ENCODE measurements at places on chromosomes 3 and 15. TPM values are rescaled to one million over a fixed set of nuclear protein-coding genes. Genes with fewer than 3 reads are reported as not detected.

- H3K4me1 ChIP-seq = peaks cover 40% of the 10 kb centered on the region
- H3K27me3 ChIP-seq = no peaks in the 10 kb centered on the region
- peak within 1 kb of the TSS; percentile 92 for H3K27ac ChIP-seq
- DNase-seq = peak; percentile 83
- peak within 1 kb of the TSS; percentile 92 for H3K4me3 ChIP-seq
Measured at GRCh38 chr3:179322286-179323196, at the start of gene ZNF639. Gene ZNF639, plus strand, starts transcription at chr3:179323031. Its CDS starts 5,263 bp downstream, at chr3:179328294.

- peaks cover 30% of the 10 kb centered on the region for H3K27me3 ChIP-seq
- no peak for DNase-seq
- H3K27ac ChIP-seq = no peak overlapping the region
- peaks cover 26% of the 10 kb centered on the region for H3K4me1 ChIP-seq
- H3K4me3 ChIP-seq = peak overlapping the region; percentile 94
- no peaks in the 10 kb centered on the region for H3K36me3 ChIP-seq
Measured at GRCh38 chr15:80697075-80697685, 2.1 kb downstream of the ABHD17C start.

Gene LIPH
- not detected for total RNA-seq

Gene MESP2
- not detected for total RNA-seq

DNA sequence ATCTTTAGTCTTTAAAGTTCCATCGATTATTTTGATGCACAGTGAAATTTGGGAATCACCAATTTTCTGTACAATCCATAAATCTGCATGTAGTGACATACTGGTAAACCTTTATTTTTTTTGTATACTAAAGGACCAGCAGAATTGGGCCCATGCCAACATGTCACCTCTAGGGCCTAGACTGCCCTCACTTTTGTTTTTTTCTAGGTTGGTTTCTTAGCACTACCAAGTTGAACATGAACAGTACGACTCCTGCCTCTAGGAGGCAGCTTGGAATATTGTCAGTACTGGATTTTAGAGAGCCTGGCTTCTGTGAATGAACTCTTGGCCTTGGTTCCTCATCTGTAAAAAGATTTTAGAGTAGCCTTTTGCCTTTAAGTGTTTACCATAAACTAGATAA lies 32.3 kb downstream of the NKIRAS1 start:
- H3K27me3 ChIP-seq = no peaks in the 10 kb centered on the region
- H3K4me3 ChIP-seq = no peak overlapping the region
- peaks cover 32% of the 10 kb centered on the region for H3K4me1 ChIP-seq
- peak overlapping the region; percentile 77 for H3K27ac ChIP-seq
- H3K36me3 ChIP-seq = peaks cover 15% of the 10 kb centered on the region

Gene TMEM44
- 4.6 TPM for total RNA-seq

Gene TNFAIP8L3
- not detected for total RNA-seq

DNA sequence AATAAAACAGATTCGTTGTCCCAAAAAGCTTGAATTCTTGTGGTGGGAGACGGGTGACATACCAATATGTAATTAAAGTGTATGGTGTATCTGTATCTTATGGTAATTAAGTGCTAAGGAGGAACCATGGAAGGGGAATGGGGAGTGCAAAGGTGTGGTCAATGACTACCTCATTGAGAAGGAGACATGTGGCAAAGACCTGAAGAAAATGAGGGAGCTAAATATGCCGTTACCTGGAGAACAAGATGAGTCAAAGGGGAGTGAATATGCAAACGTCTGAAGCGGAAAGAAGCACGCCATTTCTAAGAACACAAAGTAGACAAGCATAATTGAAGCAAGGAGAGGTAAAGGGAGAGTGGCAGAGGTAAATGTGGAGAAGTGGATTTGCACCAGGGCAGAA lies 115.7 kb downstream of the SI start:
- H3K36me3 ChIP-seq = no peaks in the 10 kb centered on the region
- no peak overlapping the region for H3K27ac ChIP-seq

GRCh38 chr3:43632269-43632733 lies 10.5 kb upstream of the ANO10 start:
- H3K27me3 ChIP-seq = peaks cover 18% of the 10 kb centered on the region
- H3K4me3 ChIP-seq = no peak overlapping the region
- H3K4me1 ChIP-seq = no peaks in the 10 kb centered on the region
- DNase-seq = no peak
- no peaks in the 10 kb centered on the region for H3K36me3 ChIP-seq
- H3K27ac ChIP-seq = no peak overlapping the region

DNA sequence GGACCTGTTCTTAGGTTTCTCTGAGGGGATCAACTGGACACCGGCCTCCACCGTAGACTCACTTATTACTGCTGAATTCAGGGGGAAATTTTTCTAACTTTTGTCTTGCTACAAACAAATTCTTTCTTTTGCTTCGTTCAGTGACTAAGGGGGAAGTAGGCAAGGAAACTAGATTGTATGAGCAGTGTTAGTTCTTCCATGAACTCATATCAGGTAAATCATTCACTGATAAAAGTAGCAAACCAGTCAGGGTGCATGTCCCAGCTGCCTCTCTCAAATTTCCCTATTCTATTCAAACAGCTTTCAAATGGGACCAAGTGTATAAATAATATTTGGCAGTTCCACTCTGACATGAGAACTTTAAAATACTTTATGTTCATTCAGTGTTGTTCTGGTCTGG lies 7.3 kb upstream of the CCDC13 start:
- H3K36me3 ChIP-seq = peaks cover 22% of the 10 kb centered on the region
- no peak overlapping the region for H3K4me3 ChIP-seq
- no peaks in the 10 kb centered on the region for H3K4me1 ChIP-seq
- H3K27ac ChIP-seq = no peak overlapping the region
- DNase-seq = no peak

Gene SPATA12
- total RNA-seq = not detected

- no peak overlapping the region for H3K27ac ChIP-seq
- no peaks in the 10 kb centered on the region for H3K27me3 ChIP-seq
- H3K4me3 ChIP-seq = no peak overlapping the region
- no peaks in the 10 kb centered on the region for H3K4me1 ChIP-seq
- H3K36me3 ChIP-seq = no peaks in the 10 kb centered on the region
Measured at GRCh38 chr15:41309226-41309905, 23.0 kb downstream of the OIP5 start.

DNA sequence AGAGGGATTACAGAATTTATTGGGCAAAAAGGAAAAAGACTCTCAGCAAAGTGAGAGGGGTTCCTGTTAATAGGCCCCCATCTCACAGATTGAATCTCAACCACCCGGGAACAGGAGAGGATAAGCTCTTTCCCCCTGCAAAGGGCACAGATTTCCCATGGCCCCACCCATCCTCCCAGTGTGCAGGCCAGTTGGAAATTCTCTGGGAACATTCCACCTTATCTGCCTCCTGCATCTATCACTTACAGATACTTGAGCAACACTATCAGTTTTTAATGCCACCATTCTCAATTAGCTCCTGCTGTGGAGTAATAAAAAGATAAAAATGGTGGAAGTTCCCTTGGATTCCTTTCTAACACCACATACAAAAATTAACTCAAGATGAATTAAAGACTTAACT lies 350.0 kb upstream of the BCHE start:
- no peak overlapping the region for H3K27ac ChIP-seq
- H3K27me3 ChIP-seq = no peaks in the 10 kb centered on the region
- H3K4me3 ChIP-seq = no peak overlapping the region
- DNase-seq = no peak
- H3K4me1 ChIP-seq = no peaks in the 10 kb centered on the region
- H3K36me3 ChIP-seq = no peaks in the 10 kb centered on the region

DNA sequence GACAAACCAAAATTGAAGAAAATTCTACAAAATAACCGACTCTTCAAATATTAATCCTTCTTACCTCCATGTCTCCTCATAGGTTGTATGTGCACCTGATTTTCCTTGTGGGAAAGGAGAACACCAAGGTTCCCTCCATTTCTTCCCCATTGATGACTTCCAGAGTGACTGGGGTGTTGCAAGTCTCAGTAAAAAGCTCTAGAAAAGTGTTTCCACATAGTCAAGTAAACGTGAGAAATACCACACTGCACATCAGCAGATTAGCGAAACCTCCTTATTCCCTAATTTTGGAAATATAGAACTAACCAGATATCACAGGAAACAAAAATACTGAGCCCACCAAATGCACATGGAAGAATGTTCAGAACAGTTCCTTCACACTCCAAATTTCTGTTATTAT lies 4.9 kb upstream of the RPN1 start:
- H3K27me3 ChIP-seq = no peaks in the 10 kb centered on the region
- peak overlapping the region; percentile 55 for H3K4me3 ChIP-seq
- H3K27ac ChIP-seq = peak overlapping the region; percentile 48
- no peak for DNase-seq

DNA sequence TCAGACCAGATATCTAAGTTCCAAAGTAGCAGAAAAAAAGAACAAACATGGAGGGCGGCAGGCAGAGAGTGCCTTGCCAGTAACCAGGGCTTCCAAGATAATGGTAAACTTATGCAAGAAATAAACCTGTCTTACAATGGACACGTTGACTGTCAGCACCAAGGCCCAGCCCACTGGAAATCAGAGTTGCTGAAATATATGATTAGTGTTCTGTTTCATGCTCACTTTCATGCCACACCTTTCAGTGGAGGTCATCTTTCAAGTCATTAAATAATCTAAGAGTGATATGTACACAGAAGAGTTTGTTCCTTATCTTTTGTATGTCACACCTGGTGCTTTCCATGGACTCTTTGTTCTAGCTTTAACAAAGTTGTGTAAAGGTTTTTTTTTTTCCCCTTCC lies 358.1 kb downstream of the MECOM start:
- H3K4me1 ChIP-seq = no peaks in the 10 kb centered on the region
- no peak for DNase-seq
- H3K27ac ChIP-seq = no peak overlapping the region
- peaks cover 2% of the 10 kb centered on the region for H3K27me3 ChIP-seq
- no peaks in the 10 kb centered on the region for H3K36me3 ChIP-seq
- no peak overlapping the region for H3K4me3 ChIP-seq

DNA sequence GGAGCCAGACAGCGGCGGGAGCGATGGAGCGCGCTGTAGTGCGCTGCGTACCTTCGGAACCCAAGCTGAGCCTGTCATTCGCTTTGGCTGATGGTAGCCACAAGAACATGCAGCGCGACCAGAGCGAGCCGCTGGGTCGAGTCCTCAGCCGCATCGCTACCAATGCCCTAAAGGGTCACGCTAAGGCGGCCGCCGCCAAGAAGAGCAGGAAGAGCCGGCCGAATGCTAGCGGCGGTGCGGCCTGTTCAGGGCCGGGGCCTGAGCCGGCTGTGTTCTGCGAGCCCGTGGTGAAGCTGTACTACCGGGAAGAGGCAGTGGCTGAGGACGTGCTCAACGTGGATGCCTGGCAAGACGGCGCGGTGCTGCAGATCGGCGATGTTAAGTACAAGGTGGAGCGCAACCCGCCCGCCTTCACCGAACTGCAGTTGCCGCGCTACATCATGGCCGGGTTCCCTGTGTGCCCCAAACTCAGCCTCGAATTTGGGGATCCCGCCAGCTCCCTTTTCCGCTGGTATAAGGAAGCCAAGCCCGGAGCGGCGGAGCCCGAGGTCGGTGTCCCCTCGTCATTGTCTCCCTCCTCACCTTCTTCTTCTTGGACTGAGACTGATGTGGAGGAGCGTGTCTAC lies 498 bp downstream of the PDE12 start:
- no peaks in the 10 kb centered on the region for H3K27me3 ChIP-seq
- DNase-seq = peak; percentile 24
- no peaks in the 10 kb centered on the region for H3K36me3 ChIP-seq

Gene CCR2
- total RNA-seq = not detected

Gene BCL2A1
- total RNA-seq = 19.7 TPM

GRCh38 chr3:187852842-187853730 lies 107.8 kb upstream of the BCL6 start:
- H3K4me3 ChIP-seq = no peak overlapping the region
- DNase-seq = no peak
- H3K4me1 ChIP-seq = peaks cover 9% of the 10 kb centered on the region
- H3K36me3 ChIP-seq = no peaks in the 10 kb centered on the region
- H3K27ac ChIP-seq = peak overlapping the region; percentile 31

- no peak for DNase-seq
- no peaks in the 10 kb centered on the region for H3K36me3 ChIP-seq
- H3K4me3 ChIP-seq = no peak overlapping the region
- no peak overlapping the region for H3K27ac ChIP-seq
- H3K27me3 ChIP-seq = no peaks in the 10 kb centered on the region
Measured at GRCh38 chr3:177713928-177714900, 516.9 kb upstream of the TBL1XR1 start.

DNA sequence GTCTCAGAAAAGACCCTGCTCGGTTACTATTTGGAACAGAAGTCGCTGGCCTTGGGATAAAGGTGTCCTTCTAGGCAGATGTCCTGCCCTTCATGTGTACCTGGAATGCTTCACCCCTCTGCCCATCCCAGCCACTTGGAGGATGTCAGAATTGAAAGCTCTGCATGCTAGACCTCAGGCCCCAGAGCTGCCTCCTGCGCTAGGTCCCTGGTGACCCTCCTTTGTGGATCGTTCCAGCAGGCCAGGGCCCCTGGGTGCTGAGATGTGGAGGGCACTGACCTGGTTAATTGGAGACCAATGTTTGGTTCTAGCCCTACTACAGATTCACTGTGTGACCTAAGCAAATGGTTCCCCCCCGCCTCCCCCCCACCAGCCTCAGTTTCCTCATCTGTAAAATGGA lies 2.7 kb upstream of the CTSH start:
- H3K27me3 ChIP-seq = no peaks in the 10 kb centered on the region
- no peak overlapping the region for H3K27ac ChIP-seq
- DNase-seq = no peak
- peaks cover 24% of the 10 kb centered on the region for H3K4me1 ChIP-seq
- no peaks in the 10 kb centered on the region for H3K36me3 ChIP-seq

Gene CYP8B1
- total RNA-seq = not detected

Gene GPR27
- not detected for total RNA-seq

DNA sequence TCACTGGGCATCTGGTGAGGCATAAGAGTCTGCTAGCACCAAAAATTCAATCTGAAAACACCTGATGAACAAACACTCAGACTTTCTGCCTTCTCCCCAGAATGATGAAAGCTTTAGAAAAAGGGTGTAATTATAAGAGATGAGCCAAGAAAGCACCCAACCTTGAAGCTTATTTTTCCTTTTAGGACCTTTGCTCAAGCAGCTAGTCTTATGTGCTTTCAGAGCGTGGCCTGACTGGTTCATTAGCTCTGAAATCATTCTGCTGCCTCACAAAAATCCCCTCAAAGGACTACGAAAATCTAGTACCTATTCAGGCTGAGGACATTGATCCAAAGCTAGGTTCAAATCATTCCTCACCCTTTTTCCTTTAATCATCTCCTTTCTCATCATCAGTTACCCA lies 662.3 kb downstream of the MAGI1 start:
- H3K36me3 ChIP-seq = no peaks in the 10 kb centered on the region
- no peak overlapping the region for H3K27ac ChIP-seq
- no peak for DNase-seq
- no peak overlapping the region for H3K4me3 ChIP-seq

Measured in naive thymus-derived CD8-positive, alpha-beta T cell (primary cell).